HT-29 (cell line): ENCODE measurements at places on chromosomes 16 and 17. TPM values are rescaled to one million over a fixed set of nuclear protein-coding genes. Genes with fewer than 3 reads are reported as not detected.

C17orf78 gene
- not detected in 2 replicates for total RNA-seq

SP2 gene
- 6.5 and 7.9 TPM in 2 replicates for total RNA-seq

DNAAF8 gene
- 2.5 and 5.8 TPM in 2 replicates for total RNA-seq

SPNS2 gene
- 172 and 193 TPM in 2 replicates for total RNA-seq

FAHD1 gene
- total RNA-seq, result 85.5 and 92.5 TPM in 2 replicates

ZSCAN10 gene
- total RNA-seq, result not detected in 2 replicates
